ENCODE measurements at places on chromosomes 13 and 19.

GRCh38 chr19:16613841-16614240 is 14.2 kb downstream of the MED26 start:
- no peak for DNase-seq

DNA sequence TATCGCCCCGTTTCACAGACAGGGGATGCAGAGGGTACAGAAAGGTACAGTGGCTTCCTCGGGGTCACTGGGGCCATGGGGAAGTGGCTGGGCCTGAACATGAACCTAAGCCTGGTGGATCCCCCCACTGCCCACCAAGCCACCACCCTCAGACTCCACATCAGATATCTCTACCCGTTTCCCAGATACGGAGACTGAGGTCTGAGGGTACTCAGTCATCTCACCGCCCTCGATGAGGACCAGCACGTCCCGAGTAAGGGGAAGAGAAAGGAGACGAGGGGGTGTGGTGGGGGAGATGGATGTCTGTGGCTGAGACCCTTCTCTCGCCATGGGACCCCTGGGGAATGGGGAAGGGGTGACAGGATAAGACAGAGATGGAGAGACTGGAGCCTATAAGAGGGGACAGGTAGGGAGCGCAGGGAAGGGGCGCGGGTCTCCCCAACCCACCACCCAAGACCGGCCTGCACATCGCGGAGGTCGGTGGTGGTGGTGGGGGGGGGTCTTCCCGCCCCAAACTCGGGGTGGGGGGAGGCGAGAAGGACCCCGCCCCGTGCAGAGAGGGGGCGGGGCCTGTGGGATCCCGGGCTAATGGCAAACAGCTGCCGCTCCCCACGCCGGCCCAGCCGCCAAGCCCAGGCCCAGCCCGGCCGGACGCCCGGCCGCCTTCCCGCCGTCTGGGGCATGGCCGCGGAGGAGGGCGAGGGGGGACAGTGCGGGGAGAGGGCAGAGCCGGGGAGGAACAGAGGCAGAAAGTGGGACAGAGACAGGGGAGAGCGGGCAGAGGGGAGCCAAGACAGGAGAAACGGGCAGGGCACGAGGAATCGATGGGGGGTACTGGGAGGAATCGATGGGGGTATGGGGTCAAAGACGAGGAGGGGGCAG is 698 bp downstream of the KANK2 start:
- DNase-seq: no peak

- no peak for DNase-seq
Measured at GRCh38 chr13:45878966-45879365, 27.4 kb upstream of the SIAH3 start.

DNA sequence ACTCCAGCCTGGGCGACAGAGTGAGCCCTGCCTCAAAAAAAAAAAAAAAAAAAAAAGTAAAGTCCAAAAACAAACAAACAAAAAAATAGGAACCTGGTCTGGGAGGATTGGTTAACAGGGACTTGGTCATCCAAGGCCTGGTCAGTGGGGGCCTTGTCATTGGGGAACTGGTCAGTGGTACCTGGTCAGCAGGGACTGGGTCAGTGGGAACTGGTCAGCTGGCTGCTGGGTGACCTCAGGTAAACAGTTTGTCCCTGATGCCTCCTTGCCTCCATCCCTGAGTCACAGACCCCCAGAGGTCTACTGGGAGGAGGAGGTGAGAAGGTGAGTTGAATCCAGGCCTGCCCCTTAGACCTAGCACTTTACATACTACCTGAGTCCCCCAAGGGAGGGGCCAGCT is 5.7 kb upstream of the ZNF14 start:
- no peak for DNase-seq

- no peak for DNase-seq
Measured at GRCh38 chr19:35208121-35208520, 20.4 kb downstream of the FAM187B start.

DNA sequence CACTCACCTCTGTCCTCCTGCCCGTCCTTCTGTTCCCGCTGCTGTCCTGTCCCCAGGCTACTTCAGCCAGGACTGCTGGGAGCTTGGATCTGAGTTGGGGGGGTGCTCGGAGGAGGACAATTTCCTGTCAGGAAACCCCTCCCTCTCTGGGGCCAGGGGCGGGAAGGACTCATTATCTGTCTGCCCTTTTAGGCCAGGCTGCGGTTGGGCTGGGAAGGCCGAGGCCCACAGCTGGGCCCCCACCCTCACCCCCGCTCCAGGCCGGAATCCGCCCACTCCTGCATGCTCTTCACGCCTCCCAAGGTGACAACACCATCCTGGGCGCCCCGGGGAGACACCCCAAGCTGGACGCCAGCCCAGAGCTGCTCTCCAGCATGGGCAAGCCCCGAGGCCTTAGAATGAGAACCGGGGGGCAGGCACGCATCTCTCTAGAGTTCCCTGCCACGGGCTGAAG is at the start of gene EXOC3L2:
EXOC3L2 (minus strand) TSS at position 74 of the 454 bp plus-strand sequence. CDS start 6,362 bp downstream, outside the sequence.
- no peak for DNase-seq

DNA sequence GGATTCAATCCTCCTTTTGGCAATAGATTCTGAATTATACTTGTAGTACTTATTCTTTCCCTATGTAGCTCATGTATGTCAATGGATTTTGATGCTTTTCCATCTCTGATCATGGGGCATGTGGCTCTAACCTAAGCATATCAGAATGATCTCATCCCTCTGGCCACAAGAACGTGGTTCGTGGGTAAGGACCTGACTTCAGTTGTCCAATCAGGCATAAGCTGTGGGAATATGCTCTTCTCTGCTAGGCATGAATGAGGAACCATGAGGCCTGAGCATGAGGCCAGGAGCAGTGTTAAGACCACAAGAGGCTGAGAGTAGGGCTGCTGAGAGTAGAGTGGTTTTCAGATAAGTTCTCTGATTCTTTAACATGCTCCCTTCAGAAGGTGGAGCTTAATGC is 292.4 kb upstream of the TSHZ3 start:
- DNase-seq: no peak

DNA sequence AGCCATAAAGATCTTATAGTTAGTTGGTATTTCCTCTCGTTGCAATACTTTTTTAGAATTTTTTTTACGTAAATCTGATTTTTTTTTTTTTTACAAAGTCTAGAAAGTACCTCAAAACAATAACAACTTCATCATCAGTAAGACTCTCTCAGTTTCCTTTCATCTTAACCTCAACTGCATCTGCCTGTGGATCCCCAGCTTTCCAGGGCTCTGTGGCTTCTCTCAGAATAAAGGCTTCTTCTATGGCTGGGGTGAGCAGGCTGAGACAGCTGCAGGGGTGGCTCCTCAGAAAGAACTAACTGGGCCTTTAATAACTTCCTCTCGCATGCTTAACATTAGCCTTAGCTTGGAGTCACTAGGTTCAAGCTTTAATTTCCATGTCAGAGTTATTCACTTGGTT is 4.2 kb downstream of the ZNF506 start:
- DNase-seq: no peak

DNA sequence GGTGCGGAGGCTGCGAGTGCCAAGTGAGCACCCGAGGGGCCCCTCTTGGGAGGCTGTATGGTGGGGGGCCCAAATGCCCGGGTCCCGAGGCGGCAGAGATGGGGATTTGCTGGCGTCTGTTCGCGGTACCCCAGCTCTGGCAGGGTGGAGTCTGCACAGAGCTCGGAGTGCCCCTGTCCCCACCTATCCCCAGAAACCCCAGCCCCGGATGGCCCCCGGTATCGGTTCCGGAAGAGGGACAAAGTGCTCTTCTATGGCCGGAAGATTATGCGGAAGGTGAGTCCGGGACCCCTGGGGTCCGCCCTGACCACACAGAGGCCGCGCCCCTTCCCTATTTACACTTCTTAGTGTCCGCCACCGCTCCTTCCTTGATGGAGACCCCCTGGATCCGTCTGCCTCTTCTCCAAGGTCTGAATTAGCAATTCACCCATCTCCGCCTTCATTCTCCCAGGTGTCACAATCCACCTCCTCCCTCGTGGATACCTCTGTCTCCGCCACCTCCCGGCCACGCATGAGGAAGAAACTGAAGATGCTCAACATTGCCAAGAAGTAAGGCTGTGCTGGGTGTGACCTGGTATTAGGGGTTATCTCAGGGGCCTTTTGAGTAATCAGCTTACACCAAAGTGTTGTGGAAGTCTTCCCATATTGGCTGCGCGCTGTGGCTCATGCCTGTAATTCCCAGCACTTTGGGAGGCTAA is 630 bp downstream of the PNPLA6 start:
- DNase-seq: no peak

DNA sequence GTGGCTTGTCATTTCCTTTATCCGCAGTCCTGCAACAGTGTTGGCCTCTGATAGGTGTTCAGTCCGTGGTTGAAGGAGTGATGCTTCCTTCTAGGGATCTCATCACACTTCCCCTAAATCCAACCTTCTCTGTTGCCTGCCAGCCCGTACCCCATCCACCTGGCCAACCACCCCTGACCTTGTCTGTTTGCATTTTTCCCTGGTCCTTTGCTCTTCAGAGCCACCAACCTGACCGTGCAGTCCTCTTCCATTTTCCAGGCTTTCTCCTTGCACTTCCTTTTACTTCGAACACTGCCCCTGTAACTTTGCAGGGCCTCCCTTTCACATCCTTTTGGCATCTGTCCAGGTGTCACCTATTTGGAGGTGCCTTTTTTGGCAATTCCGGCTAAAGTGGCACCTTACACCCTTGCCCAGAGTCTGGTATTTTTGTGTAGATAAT is 696 bp downstream of the ZNF460 start:
- no peak for DNase-seq

DNA sequence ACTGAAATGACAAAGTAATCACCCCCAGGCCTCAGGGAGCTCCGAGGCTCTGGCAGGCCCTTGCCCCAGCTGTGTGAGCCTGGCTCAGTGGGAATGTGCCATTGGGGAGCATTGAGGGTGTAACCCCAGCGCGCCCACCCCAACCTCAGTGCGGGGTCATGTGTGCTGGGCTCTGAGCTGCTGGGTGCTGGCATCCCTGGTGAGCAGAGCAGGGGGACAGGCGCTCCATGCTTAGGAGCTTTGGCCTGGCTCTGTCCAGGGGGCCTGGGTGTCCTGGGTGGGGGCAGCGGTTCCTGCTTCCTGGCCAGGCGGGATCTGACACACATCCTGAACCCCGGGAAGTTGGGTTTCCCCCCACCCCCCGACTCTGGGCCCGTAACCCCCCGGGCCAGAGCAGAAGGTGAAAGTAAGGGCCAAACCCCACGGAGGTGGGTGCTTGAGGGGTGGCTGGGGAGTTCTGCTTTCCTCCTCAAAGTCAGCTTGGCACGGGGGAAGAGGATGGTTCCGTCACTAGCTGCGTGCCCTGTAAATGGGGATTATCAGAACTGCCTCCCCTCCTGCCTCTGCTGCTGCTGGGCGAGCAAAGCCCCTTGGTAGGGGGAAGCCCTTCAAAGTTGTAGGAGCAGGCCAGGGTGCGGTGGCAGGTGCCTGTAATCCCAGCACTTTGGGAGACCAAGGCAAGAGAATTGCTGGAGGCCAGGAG is 1.7 kb downstream of the LRP3 start:
- DNase-seq: no peak

- DNase-seq: no peak
Measured at GRCh38 chr13:111245576-111246384, 74.7 kb upstream of the TEX29 start.

DNA sequence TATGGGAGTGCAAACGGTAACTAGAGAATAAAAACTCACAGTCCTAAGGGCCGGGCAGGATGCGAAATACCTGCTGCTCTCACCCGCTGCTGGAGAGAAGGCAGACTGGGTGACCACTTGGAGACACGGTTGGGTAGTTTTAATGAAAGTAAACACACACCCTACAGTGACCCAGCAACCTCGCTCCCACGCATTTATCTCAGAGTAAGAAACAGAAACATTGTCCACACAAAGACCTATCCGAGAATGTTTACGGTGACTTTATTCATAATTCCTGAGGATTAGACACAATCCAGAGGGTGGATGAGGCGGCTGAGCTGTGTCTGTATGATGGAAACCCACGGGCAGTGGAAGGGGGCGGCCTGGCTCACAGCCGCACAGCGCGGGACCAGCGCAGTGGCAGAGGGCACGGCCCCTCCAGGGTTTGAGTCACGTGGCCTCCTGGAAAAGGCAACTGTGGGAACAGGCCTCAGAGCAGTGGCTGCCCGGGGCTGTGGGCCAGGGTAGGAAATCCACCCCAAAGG is 73.5 kb upstream of the C13orf46 start:
- no peak for DNase-seq

- DNase-seq: no peak
Measured at GRCh38 chr13:82720986-82721385, 1161.3 kb downstream of the SLITRK1 start.

GRCh38 chr13:113393563-113394338 is 29.8 kb upstream of the GRTP1 start:
- no peak for DNase-seq

Data from AG04449 (cell line).